Stimulated activated CD8-positive, alpha-beta memory T cell treated with anti-CD3 and anti-CD28 coated beads, Interleukin-7, amount 100 ng/mL, for 24 hours (primary cell): ENCODE measurements at places on chromosomes 12 and 14.

DNA sequence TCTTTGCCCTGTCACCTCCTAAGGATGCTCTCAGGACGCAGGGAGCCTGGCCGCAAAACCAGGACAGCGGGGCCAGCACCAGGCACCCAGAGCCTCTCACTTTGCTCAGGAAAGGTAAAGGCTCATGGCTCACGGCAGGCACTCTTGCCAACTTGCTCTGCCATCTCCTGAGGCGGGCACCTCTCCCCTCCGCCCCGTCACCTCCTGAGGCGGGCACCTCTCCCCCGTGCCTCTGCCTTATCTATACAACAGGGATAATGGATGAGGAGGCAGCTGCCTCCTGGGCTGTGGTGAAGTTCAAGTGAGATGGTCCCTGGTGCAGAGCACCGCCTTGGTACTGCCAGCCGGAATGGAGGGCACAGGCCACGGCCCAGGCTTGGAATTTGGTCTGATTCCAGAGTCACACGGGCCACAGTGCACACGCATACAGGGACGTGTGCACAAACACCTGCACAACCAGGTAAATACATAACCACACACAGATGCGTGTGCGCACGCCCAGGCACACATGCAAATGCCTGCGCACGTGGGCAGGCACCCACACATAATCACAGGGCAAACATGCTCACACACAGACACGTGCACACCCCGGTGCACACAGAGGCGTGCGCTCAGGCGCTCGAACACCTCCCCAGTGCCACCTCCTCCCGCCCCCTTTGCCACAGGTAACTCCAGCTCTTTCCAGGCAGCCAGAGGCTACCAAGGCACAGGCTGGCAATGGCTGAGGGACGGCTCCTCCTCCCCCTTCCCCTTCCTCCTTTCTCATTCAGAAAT is 11.6 kb downstream of the DEGS2 start:
- DNase-seq = no peak

- DNase-seq = no peak
Observed at GRCh38 chr14:103737432-103738045, 21.9 kb downstream of the ZFYVE21 start.

GRCh38 chr14:67559639-67560038 is 26.5 kb downstream of the PLEKHH1 start:
- no peak for DNase-seq

GRCh38 chr12:45944771-45945170 is 45.6 kb downstream of the SCAF11 start:
- DNase-seq = no peak

DNA sequence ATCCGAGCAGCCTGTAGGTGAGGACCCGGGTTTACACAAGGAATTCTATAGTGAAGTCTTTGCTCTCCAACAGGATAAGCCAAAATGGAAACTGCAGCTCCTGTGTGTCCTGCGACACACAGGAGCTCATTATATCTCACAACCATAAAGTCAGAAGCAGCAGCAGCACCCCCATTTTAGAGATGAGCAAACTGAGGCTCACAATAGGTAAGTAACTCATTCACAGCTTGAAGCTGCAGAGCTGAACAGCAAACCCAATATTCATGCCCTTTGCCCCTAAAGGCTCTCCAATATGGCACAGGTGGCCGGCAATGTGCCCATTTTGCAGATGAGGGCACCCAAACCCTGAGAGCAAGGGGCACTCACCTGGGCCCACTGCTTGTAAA is 4.6 kb downstream of the NCOR2 start:
- DNase-seq = no peak

DNA sequence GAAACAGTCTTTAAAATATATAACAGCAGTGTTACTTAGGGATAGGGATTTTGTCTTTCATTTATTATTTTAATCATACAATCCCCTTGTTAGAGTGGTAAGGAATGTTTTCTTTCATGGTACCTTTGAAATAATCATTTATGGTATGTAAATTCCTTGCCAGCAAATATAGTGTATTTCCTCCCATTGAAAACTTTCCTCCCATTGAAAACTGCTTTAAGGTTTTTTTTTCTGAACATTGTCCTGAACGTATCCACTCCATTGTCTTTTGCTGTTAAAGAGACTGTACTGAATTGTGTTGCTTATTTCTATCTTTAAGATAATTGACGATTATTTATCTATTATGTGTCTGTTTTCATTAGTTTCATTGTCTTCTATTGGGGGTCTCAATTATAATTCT is 83.5 kb downstream of the PPHLN1 start:
- DNase-seq = no peak

- DNase-seq = no peak
Observed at GRCh38 chr12:22121224-22121623, 75.2 kb downstream of the CMAS start.
